Stimulated activated CD8-positive, alpha-beta memory T cell treated with anti-CD3 and anti-CD28 coated beads, Interleukin-15, amount 100 ng/mL, for 24 hours (primary cell): ENCODE measurements at places on chromosomes 3 and 15.

- DNase-seq: no peak
Measured at GRCh38 chr3:133329626-133330025, 70.2 kb upstream of the BFSP2 start.

DNA sequence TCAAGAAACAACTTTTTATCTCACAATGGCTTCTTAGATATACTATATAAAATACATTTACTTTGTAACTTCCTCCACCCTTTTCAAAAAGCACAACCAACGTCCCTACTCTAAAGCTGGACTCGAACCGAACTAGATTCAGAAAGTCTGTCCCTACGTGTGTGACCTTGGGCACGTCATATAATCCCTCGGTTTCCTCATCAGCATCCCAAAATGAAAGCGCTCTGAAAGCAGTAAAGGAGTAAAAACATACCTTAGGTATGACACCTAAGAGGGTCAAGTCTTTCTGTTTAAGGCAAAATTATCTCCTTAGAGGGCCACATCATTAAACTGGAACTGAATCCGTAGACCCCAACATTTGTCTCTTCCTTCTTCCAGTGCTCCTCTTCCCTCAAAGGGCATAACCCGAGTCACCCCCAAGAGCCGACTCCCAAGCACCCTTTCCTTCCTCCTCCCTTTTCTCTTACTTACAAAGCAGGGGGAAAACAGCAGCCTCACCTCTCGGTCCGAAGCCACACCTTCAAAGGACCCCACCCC, 663 bp downstream of the PDCD10 start:
- no peak for DNase-seq

DNA sequence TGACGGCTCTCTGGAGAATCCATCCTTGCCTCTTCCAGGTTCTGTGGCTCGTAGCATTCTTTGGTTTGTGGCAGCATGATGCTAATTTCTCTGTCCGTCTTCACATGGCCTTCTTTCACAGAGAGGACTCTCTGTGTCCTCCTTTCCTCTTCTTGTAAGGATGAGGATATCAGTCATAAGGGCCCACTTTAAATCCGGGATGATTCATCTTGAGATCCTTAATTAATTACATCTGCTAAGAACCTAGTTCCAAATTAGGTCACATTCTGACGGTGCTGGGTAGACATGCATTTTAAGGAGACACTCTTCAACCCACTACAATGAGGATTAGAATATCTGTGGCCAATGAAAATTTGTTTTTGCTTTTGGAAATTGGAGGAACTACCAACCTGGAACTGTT, 15.7 kb upstream of the GXYLT2 start:
- DNase-seq: no peak

- no peak for DNase-seq
Measured at GRCh38 chr3:192409201-192409837, 318.0 kb downstream of the FGF12 start.

- DNase-seq: no peak
Measured at GRCh38 chr3:156727519-156728205, 53.3 kb downstream of the TIPARP start.

GRCh38 chr3:76063019-76063418, 277.7 kb upstream of the ZNF717 start:
- DNase-seq: no peak

GRCh38 chr15:29822100-29822683, at the start of gene TJP1:
TSS of gene TJP1 (minus strand) at chr15:29822468. CDS start at chr15:29822028, 440 bp downstream.
- DNase-seq: no peak

DNA sequence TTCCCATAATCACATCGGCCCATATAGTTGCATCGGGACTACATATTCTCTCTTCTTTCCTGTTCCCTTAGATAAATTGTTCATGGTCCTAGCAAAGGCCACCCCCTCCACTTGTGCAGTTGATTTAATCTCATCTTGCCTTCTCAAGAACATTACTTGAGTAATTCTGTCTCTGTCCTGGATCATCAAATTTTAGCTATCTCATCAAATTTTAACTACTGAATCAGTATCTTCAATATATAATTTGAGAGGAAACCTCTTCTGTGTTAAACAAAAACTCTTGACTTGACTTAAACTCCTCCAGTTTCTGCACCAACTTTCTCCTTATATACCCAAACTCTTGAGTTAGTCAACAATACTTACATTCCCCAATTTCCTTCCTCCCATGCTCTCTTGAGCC, 4.2 kb upstream of the PRR23B start:
- no peak for DNase-seq

GRCh38 chr3:87191175-87191574, 35.9 kb upstream of the CHMP2B start:
- DNase-seq: no peak

DNA sequence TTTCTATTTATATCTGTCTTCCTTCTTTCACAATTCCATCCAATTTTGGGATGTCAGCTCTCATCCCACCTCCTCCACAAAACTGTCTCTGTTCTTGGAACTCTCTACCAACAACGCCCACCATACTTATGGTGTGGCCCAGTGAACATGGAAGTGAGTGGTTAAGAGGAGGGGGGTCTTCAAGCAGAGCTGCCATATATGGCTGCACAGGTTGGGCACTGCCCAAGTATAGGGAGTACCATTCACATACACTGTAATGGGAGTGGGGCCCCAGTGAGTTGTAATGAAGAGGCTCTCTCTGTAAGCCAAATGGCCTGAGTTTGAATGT, 7.9 kb upstream of the CAMK1 start:
- no peak for DNase-seq

GRCh38 chr15:49313650-49314049, 109.4 kb upstream of the FGF7 start:
- no peak for DNase-seq

- no peak for DNase-seq
Measured at GRCh38 chr3:193771653-193772421, 178.8 kb downstream of the OPA1 start.

- no peak for DNase-seq
Measured at GRCh38 chr3:191348098-191348497, 17.8 kb upstream of the UTS2B start.

DNA sequence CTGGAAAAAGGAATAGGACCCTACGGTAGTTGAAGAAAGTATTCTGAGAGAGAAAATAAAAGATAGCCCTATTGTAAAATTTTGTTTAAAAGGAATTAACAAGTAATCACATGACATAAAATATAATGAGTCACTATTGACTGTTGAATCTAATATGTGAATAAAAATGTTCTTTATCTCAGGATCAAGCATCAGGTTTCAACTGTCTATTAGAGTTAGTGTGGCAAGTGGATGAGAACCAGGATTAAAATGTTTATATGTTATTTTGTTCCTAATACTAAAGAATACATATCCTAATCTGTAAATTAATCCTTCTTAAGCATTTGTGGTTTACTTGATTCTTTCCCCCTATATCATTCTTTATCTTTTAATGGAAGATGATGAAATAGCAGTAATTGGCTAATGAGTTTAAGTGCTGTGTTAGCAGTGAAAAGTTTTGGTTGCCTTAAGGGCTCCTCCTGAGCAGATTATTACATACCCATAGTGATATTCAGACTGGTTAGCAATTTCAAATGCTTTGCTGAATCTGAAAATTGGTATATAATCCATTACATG, 101.8 kb upstream of the BCHE start:
- DNase-seq: no peak

- no peak for DNase-seq
Measured at GRCh38 chr3:25907081-25907480, 117.2 kb downstream of the OXSM start.

GRCh38 chr3:4983739-4984510, 4.7 kb downstream of the BHLHE40 start:
- DNase-seq: no peak

GRCh38 chr3:10766049-10766705, 49.9 kb upstream of the SLC6A11 start:
- DNase-seq: no peak

- DNase-seq: no peak
Measured at GRCh38 chr15:67005294-67005996, 60.0 kb upstream of the SMAD3 start.

GRCh38 chr3:42424911-42425310, 14.5 kb upstream of the LYZL4 start:
- no peak for DNase-seq

DNA sequence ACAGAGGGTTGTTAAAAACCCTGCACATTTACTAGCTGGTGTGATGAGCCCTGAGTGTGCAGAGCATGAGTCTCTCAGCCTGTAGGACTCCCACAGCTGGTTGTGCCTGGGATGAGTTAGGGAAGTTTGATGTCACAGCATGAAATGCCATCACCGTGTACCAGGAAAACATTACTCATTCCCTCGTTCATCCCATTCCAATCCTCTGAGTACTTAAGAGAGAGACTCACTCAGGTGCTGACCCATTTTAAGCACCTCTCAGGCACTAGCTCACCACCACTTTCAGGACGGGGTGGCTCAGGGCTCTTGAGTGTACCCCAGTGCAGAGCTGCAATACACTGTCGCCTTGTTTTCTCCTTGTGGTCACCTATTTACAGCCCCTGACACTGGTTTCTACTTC, 18.7 kb downstream of the MGLL start:
- no peak for DNase-seq

DNA sequence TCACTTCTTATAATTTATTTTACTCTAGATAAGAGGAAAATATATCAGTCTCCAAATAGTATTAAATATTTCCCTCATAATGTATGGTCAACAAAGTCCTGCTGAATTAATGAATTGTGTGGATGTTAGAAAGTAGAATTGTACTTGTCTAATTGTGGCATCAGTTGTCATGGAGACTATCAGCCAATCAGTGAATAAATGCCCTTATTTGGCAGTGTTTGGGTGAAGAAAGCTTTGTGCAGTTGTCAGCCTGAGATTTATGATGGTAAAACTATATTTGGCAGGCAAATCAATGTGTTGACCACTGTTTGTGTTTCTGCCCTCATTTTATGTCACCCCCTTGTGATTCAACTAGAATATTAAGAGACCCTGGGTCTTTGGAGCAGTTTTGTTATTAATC, 293.6 kb upstream of the MDFIC2 start:
- DNase-seq: no peak

DNA sequence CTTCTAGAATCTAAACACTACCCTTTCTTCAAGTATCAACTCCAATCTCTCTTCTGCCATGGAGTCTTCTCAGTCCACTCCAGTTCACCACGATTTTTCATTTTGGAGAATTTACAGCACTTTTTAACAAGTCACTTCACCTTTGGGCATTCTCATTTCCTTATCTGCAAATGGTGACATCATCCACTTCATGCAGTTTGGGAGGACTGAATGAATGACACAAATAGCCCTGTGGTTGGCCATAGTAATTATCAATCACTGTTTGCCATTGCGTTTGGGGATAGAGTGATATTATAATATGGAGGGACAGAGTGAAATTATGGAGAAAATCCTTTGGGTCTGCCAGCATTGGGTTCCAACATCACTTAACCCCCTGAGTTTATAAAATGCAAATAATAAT, 38.0 kb upstream of the TM4SF1 start:
- no peak for DNase-seq
